ENCODE measurements at places on chromosomes 2 and 18. TPM values are rescaled to one million over a fixed set of nuclear protein-coding genes. Genes with fewer than 3 reads are reported as not detected.

Gene NYAP2
- 0.58 TPM for total RNA-seq

Gene DSG3
- 0.15 TPM for total RNA-seq

Gene RGPD3
- total RNA-seq: 0.67 TPM

Gene TGFBRAP1
- 17.8 TPM for total RNA-seq

Gene SH3BP4
- total RNA-seq: 28.1 TPM

Gene UPP2
- total RNA-seq: 0.67 TPM

Gene WDR33
- total RNA-seq: 57.5 TPM

Gene IGFBP5
- total RNA-seq: 62.0 TPM

Gene WNT10A
- total RNA-seq: not detected

Gene LRATD1
- total RNA-seq: 28.4 TPM

Gene LDLRAD4
- 16.6 TPM for total RNA-seq

Gene FRZB
- total RNA-seq: 1.7 TPM

Gene B3GNT7
- 0.16 TPM for total RNA-seq

Gene GALNT13
- 11.0 TPM for total RNA-seq

Gene DQX1
- not detected for total RNA-seq

Gene FTCDNL1
- total RNA-seq: 1.4 TPM

Gene LRRTM4
- total RNA-seq: 35.3 TPM

Gene ARHGAP28
- 6.0 TPM for total RNA-seq

Gene SPDYA
- total RNA-seq: 5.4 TPM

Gene AQP12A
- not detected for total RNA-seq

Gene DPYSL5
- total RNA-seq: 98.8 TPM

All from motor neuron (in vitro differentiated cells).